Frontal cortex (tissue), 4 donors: ENCODE measurements at places on chromosomes 16 and 17. TPM values are rescaled to one million over a fixed set of nuclear protein-coding genes. Genes with fewer than 3 reads are reported as not detected.

The MATCAP1 gene
- 52.2 TPM for total RNA-seq

The CBLN1 gene
- 25.3 TPM for total RNA-seq

The SLC25A19 gene
- total RNA-seq = 6.9 TPM

The C1QL1 gene
- total RNA-seq = 1.2 TPM

The ABI3 gene
- 0.41 TPM for total RNA-seq

The GLTPD2 gene
- total RNA-seq = not detected

The MARF1 gene
- 20.4 TPM for total RNA-seq

The OR4D2 gene
- not detected for total RNA-seq
